Fibroblast of skin of left biceps (primary cell): ENCODE measurements at places on chromosomes 6 and 20.
A peak's percentile ranks its signal among the peaks of the same experiment; 100 is the strongest.

GRCh38 chr6:162156146-162156545 lies 571.4 kb downstream of the PRKN start:
- DNase-seq, result no peak

DNA sequence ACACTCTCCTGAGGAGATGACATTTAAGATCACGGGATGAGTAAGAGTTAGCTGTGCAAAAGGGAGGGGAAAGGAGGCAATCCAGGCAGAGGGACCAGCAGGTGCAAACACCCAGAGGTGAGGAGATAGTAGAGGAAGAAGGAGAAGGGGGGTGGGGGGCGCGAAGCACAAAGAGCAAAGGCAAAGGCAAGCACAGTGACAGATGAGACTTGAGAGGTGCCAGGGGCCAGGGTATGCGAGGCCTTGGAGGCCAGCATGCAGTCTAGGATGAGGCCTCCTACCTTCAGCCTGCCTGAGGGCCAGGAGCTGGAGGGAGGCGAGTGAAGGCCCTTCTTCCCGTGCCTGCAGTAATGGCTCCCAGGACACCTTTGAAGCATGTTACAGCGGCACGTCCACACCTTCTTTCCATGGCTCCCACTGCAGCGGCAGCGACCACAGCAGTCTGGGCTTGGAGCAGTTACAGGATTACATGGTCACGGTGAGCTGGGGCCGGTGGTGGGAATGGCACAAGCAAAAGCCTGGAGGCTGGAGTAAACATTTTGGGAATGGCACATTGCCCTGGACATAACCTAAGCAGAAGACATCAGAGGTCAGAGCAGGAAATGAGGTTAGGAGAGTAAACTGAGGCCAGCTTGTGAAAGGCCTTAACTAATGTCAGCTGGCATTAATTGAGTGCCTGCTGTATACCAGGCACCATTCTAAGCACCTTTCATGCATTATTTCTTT lies 18.6 kb downstream of the CCM2L start:
- no peak for DNase-seq

GRCh38 chr20:59146780-59147565 lies 16.6 kb upstream of the ZNF831 start:
- DNase-seq, result no peak

DNA sequence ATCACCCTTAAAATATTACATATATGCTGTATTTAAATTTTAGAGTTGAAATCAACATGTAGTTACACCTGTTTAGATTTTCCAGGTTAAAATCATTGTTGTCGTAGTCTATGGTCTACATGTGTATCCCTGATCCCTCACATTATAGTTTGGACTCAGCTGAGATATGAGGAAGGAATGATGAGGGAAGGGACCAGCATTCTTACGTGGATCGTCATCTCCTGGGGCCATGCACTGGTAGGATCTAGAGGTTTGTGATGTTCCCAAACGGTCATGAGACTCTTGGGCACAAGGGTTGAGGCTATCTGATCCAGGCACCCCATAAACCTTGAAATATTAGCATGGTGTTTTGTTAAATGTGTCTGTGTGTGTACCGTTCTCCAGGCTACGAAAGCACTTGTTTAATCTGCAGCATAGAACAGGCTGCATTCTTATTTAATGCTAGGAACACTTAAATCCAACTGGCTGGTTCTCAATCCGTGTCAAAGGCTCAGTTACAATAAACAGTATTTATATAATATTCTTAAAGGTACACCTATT lies 55.4 kb downstream of the IPCEF1 start:
- no peak for DNase-seq

DNA sequence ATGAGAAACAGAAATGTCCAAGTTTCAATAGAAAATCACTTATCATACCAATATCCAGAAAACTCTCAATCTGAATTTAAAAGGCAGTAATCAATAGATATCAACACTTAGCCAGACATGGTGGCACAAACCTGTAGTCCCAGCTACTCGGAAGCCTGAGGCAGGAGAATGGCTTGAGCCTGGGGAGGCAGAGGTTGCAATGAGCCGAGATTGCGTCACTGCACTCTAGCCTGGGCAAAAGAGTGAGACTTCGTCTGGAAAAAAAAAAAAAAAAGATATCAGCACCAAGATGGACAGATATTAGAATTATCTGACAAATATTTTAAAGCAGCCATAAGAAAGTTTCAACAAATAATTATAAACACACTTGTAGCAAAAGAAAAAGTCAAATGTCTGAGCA lies 47.0 kb downstream of the TCP11 start:
- DNase-seq, result no peak

- no peak for DNase-seq
Observed at GRCh38 chr6:140281236-140281635, 906.8 kb upstream of the CITED2 start.

DNA sequence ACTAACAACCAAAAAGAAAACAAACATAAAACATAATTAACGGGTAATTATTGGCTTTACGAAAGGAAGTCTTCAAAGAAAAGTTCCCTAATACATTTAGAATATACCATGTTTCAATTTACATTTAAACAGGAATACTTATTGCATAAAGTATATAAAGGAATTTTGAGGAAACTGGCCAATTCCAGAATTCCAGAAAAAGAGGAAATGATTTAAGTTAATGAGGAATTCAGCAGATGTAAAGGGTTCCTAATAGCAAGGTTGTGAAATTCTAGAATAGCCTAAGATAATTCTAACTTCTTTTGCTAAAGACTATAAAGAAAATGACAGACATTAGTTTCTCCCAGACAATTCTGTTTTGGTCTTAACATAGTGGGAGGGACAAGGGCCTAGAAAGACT lies 35.0 kb downstream of the DTNBP1 start:
- DNase-seq, result peak; percentile 54

DNA sequence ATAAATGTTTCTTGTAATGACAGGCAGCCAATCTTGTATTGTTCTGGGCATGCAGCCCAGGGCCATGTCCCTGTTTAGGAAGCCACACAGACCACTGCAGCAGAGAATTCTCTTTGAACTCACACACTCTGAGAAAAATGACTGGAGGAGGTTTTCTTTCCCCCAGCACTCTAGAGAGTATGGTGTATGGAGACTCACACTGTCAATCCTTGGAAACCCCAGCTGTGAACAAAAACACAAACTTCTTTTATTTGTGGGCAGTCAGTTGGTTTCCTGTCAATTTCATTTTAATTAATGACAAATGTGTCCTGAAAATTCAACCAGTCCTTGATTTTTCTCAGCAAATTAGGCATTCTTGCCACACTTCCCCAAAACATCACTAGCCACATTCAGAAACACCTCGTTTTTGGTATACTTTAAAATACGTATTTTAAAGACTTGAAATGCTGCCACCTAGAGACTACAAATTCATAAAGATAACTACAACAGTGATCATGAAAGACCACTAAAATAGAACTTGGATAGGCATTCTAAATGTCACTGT lies 52.9 kb upstream of the UFL1 start:
- DNase-seq, result no peak

- no peak for DNase-seq
Observed at GRCh38 chr6:32181915-32182529, 2.0 kb downstream of the AGER start.

DNA sequence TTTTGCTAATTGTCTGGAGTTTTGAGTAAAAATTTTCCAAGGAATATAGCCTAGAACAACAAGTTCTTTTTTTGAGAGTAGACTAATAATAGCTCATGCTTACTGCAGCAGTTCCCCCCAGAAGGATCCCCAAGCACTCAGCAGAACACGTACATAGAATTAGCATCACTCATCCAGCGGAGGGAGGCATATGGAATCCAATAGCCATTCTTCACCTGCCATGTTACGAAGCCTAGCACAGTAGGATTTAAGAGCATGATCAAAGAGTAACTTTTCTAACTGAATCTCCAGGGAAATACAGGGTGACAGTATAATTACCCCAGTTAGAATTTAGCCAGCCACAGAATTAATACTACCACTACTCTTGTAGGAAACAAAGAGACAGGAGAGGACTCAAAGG lies 511.7 kb upstream of the NOX3 start:
- no peak for DNase-seq

DNA sequence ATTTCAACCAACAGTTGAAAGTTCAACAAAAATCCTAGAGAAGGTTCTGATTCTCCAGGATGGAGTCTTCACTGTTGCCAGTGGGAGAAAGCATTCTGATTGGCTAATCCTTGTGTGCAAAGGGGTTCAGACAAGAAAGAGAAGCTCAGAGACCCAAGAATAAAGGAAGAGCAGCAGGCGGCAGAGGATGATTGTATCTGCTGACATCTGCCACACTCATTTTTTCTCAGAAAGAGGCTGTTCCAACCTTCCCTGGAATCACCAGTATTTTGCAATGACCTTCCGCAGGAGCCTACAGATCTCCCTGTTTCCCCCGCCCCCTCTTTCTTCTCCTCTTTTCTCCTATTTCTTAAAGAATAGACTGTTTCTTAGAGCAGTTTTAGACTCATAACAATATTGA lies 376.7 kb downstream of the CDH26 start:
- no peak for DNase-seq

GRCh38 chr20:59836767-59837166 lies 96.7 kb downstream of the SYCP2 start:
- no peak for DNase-seq

- no peak for DNase-seq
Observed at GRCh38 chr6:19811397-19812079, 25.6 kb upstream of the ID4 start.

DNA sequence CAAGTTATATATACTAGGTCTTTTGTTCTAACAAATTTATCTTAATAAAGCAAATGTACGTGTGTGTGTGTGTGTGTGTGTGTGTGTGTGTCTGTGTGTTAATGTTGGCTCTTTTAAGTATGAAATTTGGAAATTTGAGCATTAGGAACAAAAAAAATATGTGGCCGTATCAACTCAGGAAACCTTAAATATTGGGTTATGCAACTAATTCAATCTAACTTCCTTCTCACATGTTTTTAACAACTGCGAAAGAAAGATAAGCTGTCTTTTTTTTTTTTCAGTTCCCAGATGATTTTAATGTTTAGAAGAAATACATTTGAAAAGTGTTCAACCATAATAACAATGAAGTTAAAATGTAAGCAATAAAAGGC lies 616.4 kb upstream of the ARID1B start:
- no peak for DNase-seq

- no peak for DNase-seq
Observed at GRCh38 chr6:43009124-43009523, 4.6 kb downstream of the MEA1 start.

- no peak for DNase-seq
Observed at GRCh38 chr6:88179692-88180091, 13.5 kb upstream of the CNR1 start.

DNA sequence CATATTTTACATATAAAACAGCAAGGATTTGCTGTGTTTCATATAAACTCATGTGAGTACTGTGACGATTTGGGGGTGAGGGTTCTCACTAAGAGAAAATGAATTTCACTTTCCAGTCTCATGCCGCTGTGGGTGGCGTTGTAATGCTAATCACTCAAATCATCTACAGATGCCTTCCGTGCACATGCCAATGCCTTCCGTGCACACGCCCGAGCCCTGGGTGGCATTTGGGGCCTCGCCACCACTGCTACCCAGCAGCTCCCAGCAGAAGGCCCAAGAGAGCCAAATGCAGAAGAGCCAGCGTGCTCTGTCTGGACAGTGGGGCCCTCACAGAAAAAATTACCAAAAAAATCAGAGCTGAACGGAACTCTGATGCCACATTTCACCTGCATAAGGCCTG lies 53.7 kb downstream of the WDR27 start:
- DNase-seq, result no peak

DNA sequence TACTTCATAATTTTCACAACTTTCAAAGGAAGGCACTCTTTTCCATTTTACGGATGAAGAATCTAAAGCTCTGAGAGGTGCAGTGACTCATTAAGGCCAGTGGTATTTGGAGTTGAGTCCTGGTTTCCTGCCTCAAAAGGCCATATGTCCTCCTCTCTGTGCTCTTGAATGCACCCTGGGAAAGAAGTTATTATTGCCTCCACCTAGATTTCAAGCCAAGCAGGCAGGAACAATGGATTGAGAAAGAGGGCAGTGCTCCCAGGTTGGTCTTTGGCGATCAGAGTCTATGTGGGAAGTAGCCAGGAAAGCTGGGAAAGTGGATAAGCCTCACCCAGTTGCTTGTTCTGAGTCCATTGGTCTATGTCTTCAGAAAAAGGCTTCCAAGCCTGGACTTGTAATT lies 165.0 kb downstream of the MAFB start:
- no peak for DNase-seq

DNA sequence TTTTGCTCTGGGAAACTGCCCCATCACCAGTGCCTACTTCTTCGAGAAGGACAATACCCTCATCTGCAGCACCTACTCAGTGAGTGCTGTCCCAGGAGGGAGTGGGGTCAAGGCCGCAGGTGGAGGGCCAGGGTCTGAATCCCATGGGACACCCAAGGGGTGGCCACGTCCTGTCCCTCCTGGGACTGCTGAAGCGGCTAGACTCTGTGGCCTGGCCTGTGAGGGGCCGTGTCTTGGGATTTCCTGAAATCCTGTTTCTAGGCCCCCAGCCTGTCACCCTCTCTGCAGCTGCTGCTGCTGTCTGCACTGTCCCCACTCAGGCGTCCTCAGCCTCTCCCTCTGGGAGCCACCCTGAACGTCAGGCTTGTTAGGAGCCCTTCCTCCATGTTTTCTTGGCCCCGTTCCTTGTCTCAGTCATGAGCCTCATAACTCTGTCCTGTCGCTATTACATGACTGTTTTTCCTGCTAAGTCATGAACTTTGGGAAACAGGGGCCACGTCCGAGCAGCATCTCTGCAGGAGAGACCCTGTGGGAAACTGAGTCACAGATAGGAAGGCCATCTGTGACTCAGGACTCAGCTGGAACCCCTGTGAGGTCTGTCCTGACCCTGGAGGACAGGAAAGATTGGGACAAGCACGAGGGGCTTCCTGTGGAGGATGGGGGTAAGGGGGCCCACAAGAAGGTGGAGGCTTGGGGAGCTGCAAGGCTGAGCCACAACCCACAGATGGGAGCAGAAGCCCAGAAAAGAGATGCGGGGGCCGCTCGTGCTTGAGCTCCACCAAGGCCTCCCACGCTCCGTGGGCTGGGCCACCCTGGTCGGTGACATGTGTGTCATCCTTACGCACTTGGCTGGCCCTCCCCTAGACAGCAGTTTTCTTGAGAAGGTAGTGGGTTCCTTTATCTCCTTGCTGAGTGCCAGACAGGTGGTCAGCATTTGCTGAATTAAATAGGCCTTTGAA lies 49.9 kb downstream of the EFCAB8 start:
- no peak for DNase-seq

- no peak for DNase-seq
Observed at GRCh38 chr6:167219967-167220512, 62.3 kb upstream of the GPR31 start.

GRCh38 chr6:5764401-5764955 lies 242.2 kb downstream of the NRN1 start:
- no peak for DNase-seq

DNA sequence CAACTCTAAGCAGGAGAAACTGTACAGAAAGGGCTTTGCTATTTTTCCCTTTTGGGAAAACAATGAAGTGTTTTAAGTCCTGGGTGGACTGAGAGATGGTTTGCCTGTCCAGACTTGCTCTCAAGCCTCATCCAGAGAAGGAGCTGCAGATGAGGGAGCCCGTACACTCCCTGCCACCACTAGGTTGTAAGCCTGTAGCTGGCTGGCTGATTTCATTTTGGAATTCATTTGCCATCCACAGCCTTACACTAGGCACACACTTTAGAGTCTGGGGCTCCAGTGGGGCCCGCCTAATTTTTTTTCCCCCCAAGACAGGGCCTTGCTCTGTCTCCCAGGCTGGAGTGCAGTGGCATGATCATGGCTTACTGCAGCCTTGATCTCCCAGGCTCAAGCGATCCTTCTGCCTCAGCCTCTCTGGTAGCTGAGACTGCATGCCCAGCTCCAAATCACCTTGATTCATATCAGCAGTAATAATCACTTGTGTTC lies 28.4 kb downstream of the POFUT1 start:
- DNase-seq, result no peak

GRCh38 chr20:56995635-56996075 lies 270.8 kb downstream of the BMP7 start:
- no peak for DNase-seq
